CD4-positive, alpha-beta T cell treated with Interleukin-6 for 4 hours (primary cell): ENCODE measurements at places on chromosomes 7 and 10.

GRCh38 chr7:106057962-106058927, 53.9 kb downstream of the SYPL1 start:
- peak; percentile 18 for DNase-seq

DNA sequence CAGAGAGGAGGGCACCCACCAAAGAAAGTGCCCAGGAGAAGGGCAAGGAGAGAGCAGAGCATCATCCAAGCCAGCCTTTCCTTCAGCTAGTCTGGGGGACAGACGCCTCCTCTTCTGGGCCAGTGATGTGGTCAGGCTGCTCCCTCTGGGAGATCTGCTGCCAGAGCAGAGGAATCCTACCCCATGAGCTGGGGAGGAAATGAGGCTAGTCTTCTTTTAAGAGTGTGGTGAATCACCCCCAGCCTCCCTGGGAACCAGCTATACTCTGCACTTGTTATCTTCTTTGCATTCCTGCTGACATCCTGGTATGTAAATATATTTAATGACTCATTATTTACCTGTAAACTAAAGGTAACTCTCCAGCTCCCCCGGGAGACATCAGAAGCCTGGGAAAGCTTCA, 41.6 kb upstream of the EPHB6 start:
- peak; percentile 65 for DNase-seq

DNA sequence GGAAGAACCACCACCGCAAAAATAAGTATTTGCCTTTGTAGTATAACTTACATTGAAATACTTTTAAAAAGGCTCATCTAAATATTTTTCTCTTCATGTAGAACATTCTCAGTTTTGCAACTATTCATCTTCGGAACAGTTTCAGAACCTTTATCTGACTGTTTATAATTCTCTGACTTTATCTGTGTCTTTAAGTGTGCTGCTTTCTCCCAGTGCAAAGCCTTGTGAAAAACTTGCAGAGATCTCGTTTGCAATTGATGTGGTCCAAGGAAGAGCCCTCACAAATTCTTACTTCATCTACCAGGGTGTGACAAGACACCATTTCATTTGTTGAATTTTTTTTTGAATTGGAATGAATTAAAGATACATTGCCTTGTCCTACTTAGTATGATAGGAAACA, 186.4 kb downstream of the DKK1 start:
- no peak for DNase-seq

- DNase-seq: no peak
These were observed 29.4 kb downstream of the PRKG1 start for GRCh38 chr10:51103554-51104217.

GRCh38 chr7:17446340-17446739, 147.9 kb downstream of the AHR start:
- DNase-seq: no peak
